ELR (cell line): ENCODE measurements at places on chromosomes 4 and X.

DNA sequence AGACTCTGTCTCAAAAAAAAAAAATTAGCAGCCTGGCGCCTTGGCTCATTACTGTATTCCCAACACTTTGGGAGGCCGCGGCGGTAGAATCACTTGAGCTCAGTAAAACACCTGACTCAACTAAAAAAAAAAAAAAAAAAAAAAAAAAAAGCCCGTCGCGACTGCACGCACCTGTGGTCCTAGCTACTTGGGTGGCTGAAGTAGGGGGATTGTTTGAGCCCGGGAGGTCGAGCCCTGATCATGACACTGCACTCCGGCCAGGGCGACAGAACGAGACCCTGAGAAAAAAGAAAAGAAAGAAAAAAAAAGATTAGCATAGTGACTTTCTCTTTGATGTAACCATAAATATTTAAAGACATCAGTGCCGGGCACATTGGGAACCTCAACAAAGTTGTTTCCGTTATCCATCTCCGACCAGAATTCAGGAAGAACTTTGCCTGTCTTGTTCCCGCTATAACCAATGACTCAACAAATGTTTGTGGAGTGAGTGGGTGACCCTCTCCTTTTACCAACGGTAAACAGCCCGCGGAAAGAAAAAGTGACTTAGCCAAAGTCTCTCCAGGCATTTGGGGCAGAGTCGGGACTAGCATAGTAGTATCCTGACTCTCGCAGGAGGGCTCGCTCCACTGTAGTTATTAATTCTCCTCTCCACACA lies 553 bp upstream of the MED28 start:
- DNase-seq, result peak; percentile 93

- no peak for DNase-seq
Measured at GRCh38 chr4:177239477-177239876, 70.2 kb upstream of the NEIL3 start.

DNA sequence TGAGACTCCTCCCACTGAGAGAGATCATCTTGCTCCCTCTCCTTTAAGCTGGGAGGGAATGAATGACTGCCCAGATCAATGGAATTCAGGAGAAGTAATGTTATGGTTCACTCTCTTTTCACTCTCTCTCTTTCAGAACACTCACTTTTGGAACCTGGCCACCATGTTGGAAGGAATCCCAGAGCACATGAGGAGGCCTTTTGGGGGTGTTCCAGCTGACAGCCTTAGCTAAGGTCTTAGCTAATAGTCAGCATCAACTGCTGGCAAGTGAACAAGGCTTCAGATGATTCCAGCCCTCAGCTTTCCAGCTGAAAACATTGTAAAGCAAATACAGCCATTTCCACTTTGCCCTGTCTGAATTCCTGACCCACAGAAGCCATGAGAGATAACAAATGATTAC lies 124.0 kb upstream of the CLNK start:
- DNase-seq, result no peak

DNA sequence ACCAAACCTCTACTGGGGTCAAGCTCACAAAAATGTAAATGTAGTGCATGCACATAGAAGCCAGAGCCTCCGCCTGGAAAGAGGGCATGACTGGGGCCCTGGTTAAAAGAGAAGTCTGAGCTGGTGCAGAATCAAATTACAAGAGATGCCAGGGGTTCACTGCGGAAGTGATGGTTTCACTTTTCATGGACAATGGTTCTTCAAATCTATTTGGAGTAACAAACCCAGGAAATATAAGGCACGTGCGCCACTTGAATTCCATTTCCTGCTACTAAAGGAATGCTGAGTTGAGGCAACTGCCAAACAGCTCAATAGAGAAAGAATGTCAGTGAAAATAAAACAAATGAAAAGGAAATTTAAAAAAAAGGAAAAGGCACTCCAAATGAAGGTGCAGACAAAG lies 79.8 kb downstream of the FUNDC1 start:
- peak; percentile 5 for DNase-seq

DNA sequence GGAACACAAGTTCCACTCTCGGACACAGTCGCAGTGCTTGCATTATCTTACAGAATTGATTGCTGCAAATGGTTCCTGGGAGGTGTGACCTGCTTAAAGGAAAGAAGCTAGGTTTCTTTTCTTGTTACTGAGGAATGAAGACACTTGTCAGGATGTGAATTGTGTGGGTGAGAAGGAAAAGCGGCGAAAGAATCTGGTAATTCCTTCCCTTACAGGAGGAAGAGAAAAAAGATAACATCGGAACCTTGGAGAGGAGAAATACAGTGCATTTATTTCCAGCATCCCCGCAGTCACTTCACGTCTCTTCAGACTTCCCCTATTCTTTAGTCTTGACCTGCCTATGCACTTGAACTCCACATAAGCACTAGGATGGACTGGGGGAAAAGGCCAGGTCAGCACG lies 389 bp upstream of the CCSER1 start:
- no peak for DNase-seq

DNA sequence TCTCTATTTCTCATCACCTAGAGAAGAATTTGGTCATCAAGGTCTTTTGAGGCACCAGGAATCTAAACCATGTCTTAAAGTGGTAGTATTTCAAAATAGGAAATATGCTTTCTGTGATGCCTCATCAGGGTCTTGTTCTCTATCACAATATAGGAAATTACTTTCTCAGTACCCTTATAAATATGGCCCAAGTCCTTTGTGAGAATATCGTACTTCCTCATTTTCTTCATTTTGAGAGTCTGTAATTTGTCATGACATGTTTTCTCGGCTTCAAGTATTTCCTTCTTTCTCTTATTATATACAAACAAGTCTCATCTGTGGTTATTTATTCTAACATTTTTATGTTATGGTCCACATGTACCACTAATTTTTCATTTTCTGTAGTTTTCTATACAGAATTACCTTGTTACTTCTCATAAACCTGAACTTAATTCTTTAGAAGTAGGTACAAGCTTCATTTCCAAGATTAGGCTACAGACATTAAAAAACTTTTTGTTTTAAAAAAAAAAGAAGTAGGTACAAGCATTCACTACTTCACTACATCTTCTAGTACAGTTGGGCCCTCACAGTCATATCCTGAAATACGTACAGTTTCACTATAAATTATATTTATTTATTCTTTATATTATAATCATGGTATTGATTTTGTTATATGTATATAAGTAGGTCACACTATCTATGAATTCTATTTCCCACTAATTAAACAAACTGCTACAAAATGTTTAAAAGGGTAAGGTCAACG lies 54.4 kb downstream of the KLHL13 start:
- DNase-seq, result no peak

DNA sequence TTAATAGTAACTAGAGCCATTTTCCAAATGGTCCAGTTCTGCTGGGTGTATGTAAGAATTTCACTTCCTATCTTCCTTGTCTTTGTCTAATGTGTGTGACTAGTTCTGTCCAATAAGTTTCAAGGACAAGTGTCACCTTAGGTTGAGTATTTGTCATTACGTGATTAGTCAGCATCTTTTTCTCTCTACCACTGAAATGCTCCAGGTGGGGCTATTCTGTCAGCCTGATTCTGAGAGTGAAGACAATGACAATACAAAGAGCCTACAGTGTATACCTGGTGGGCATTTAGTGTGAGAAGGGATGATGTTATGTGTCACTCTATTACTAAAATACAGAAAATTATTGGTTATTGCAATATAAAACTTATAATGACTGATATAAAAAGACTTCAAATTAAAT lies 876.3 kb downstream of the C4orf33 start:
- no peak for DNase-seq

DNA sequence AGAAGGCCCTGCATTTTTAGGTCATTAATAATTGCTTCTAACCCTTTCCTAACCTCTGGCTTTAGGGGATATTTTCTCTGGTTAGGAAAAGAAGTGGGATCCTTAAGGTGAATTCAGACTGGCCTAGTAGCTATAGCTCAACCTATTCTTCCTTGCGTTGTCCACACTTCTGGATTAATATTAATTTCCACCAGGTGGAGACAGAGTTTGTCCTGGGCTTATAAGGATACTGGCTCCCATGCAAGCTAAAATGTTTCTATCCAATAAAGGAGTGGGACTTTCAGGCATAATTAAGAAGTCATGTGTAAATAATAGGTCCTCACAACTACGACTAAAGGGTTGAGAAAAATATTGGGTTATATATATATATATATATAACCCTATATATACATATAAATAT lies 860.0 kb upstream of the POU3F4 start:
- DNase-seq, result no peak

GRCh38 chrX:2811271-2811670 lies 17.5 kb upstream of the GYG2 start:
- no peak for DNase-seq

GRCh38 chr4:141524116-141524515 lies 112.3 kb upstream of the IL15 start:
- DNase-seq, result peak; percentile 15

DNA sequence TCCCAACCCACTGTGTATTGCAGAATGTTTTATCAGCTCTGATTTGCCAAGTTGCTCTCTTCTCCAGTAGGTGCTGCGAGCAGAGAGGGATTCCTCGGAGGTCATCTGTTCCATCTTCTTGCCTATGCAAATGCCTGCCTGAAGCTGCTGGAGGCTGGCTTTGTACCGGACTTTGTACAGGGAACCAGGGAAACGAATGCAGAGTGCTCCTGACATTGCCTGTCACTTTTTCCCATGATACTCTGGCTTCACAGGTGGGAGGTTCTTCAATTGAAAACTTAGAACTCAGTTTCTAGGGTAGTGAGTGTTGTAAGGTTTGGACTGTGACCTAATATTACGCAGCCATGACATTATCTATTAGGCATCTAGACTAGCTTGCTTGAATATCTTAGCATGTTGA lies 24.9 kb downstream of the AR start:
- DNase-seq, result no peak

DNA sequence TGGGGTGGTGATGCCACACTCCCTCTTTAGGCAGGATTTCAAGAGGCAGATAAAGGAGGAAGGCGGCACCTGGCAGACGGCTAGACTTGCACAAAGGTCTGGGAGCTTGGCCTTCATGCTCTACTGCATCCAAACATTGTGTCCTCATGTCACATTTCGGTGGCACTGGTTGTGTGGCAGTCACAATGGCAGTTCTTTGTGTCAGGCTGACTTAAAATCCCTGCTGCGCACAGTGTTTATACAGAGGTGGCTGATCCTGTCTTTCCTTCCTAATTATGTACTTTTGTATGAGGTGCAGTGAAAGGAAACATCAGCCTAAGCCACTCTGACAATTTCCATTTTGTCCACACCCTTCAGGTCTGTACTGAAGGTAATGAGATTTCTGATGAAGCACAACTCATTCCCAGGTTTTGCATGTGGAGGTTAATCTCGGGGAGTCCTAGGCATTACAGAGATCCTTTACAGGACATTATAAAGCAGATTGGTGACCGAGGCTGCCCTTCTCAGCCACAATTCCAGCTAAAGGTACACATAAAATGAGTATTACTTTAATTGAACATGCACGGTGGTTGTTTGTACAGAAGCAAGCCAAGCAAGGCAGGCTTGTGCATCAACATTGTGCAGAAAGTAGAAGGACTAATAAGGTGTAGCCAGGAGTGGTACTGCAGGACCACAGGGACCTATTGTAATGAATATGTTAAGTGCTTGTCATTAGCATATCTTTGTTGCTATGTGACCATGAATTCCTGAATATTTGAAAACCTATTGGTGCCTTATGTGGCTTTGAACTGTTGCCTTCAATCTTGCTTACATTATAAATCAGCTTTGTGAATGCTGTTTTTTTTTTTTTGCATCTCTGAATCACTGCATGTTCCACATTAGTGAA lies 147.6 kb downstream of the STK32B start:
- no peak for DNase-seq

- DNase-seq, result no peak
Measured at GRCh38 chr4:6308899-6309643, 39.4 kb downstream of the WFS1 start.

DNA sequence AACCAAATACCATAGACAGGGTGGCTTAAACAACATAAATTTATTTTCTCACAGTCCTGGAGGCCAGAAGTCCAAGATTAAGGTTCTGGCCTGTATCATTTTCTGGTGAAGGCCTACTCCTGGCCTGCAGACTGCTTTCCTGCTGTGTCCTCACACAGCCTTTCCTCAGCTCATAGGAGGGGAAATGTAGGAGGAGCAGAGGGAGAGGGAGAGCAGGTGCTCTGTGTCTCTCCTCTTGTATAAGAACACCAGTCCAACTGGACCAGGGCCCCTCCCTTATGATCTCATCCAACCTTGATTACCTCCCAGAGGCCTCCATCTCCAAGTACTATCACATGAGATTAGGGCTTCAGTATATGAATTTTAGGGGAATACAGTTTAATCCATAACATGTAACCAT lies 34.3 kb downstream of the RAPGEF2 start:
- DNase-seq, result no peak
